ENCODE measurements at places on chromosomes 1 and 21.

DNA sequence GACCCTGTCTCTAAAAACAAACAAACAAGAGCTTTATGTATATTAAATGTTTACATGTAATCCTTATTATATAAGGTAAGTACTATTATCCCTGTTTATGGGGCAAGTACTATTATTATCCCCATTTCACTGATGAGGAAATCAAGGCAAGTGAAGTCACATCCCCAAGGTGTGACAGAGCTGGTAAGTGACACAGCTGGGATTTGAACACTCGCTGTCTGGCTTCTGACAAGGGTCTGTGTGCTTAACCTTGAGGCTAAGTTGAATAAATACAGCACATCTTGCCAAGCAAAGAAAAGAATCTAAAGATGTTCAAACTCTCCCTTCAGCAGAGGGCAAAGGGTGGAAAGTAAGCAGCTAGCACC, 167.9 kb upstream of the IRF2BP2 start:
- no peak for DNase-seq

- no peak for DNase-seq
Measured at GRCh38 chr1:179046808-179047635, 21.3 kb downstream of the FAM20B start.

DNA sequence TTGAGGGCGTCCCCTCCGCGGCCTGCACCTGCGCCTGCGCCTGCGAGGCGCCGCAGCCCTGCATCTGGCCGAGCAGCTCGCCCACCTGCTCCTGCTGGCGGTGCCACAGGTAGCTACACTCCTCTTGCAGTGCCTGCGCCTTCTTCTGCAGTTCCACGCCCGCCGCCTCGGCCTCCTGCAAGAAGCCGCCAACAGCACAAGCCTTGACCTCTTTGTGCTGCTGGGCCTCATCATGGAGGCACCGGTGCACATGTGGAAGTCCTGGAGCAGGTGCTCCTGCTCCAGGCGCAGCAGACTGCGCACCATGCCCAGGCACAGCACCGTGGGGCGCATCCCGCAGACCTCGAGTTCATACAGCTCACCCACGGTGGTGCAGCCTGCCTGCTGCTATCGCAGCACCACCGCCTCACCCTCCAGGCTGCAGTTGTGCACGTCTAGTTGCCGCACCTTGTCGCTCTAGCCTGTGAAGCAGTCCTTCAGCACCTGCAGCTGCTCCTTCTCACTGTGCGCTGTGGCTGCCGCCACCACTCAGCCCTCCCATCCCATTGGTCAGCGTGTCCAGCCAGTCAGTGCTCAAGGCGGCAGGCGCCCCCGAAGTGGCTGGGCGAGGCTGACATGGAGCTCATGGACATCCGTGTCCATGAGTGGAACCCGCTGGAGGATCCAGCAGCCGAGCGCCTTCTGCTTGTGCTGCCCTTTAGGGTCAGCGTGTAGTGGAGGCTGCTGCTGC, 12.2 kb upstream of the CD2 start:
- DNase-seq: no peak

DNA sequence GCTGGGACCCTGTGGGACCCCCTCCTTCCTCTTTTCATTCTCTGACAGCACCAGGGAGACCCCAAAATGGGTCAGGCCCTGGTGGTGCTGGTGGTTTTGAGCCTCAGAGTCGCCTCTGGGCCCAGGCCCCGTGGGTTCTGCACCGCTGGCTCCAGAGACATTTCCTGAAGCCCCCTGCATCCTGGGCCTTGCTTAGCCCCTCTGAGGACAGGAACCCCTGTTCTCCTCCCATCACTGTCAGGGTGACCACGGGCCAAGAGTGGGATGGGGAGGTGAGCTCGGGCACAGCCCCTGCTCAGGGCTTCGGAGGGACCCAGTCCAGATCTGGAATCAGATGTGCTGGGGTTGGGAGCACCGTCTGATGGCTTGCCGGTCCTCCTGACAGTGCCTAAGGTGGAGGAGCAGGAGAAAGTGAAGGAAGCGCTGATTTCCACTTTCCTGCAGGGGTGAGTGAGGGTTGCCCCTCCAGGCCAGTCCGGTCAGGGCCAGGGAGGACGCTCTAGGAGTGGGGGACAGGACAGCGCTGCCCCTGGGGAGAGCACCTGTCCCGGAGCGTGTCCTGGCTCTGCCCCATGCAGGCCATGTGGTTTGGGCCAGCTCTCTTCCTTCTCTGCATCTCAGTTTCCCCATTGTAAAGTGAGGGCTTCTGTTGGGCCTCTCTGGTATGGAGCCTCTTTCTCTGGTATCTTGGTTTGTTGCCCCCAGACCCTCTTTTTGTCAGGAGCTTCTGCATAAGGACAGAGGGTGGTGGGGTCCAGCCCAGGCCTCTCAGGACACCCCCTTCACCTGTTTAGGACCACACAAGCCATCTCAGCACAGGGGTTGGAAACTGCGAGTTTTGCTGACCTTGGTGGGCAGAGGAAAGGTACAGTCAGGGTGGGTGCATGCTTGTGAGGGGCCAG, 71.0 kb downstream of the TRIM11 start:
- DNase-seq: no peak

DNA sequence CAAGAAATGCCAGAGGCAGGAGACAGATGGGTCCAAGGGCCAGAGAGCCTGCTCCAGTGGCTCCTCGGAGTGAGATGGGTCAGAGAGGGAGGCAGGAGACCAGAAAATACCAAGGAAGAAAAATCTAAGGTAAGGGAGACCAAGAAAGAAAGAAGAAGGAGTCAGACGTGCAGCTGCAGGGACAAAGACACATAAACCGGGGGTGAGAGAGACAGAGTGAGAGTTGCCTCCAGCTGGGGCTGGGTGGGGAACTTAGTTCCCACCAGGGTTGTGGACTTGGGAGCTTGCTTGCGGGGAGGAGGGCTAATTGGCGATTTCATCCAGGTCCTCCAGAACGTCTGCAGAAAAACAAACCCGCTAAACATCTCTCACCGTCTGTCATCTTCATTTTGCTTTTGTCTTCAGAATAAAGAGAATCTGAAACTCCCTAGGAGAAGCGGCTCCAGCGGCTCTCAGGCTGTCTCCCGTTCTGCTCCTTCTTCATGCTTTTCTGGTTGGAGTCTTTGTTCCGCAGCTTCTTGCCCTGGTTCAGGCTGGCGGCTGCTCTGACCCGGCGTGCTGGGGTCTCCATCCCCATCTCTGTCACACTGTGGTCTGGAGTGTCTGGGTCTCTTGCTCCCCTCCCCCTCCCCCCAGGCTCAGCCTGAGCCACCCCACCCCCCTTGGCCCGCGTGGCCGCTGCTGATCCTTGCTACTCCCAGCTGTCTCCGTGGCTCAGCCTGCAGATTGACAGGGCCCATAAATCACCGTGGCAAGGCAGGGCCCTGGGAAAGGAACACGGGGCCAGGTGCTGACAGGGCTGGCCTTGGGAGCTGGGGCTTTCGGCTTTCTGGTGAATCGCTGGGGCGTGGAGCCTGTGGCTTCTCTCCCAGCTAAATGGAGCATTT, 66.6 kb downstream of the UBIAD1 start:
- no peak for DNase-seq

GRCh38 chr1:36988741-36989193, 45.5 kb downstream of the GRIK3 start:
- no peak for DNase-seq
